NT2/D1 (cell line): ENCODE measurements at places on chromosomes 13 and 19.

DNA sequence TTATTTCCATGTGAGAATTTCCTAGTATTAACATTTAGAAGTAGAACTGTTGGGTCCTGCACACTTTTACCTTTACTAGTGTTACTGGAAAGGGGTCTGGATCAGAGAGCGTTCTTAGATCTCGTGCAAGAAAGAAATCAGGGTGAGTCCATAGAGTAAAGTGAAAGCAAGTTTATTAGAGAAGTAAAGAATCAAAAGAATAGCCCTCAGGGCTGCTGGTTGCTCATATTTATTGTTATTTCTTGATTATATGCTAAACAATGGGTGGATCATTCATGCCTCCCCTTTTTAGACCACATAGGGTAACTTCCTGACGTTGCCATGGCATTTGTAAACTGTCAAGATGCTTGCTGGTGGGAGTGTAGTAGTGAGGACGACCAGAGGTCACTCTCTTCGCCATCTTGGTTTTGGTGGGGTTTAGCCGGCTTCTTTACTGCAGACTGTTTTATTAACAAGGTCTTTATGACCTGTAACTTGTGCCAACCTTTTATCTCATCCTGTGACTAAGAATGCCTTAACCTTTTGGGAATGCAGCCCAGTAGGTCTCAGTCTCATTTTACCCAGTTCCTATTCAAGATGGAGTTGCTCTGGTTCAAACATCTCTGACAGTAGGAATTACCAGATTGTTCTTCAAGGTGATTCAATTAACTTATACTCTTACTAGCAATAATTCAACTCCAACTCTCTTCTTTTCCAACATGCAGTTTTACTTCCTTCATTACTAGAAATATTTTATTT, 27.4 kb downstream of the NDFIP2 start:
- DNase-seq: no peak

GRCh38 chr19:40598121-40598917, 2.9 kb upstream of the LTBP4 start:
- DNase-seq: no peak

GRCh38 chr19:10270180-10270615, 722 bp upstream of the ICAM1 start:
- DNase-seq: no peak

GRCh38 chr19:10422046-10422461, 1.7 kb downstream of the PDE4A start:
- no peak for DNase-seq

- no peak for DNase-seq
Measured at GRCh38 chr13:21218351-21219035, 42.0 kb downstream of the MRPL57 start.

DNA sequence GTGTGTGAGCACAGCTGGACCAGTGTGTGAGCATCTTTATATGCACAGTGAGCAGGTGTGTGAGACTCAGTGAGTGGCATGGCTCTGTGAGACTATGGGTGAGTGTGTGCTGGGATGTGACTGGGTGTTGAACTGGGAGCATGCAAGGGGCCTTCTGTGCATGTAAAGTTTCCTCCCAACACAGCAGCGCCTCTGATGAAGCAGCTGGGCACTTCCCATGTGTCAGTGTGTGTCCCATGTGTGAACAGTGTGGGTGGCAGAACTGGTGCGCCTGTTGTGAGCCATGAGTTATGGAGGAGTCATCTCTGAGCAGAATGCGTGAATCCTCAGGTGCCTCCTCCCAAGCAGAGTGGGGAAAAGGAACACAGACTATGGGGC, 24.1 kb downstream of the LGALS16 start:
- DNase-seq: no peak

- DNase-seq: no peak
Measured at GRCh38 chr19:29006057-29006735, 206.8 kb downstream of the UQCRFS1 start.

DNA sequence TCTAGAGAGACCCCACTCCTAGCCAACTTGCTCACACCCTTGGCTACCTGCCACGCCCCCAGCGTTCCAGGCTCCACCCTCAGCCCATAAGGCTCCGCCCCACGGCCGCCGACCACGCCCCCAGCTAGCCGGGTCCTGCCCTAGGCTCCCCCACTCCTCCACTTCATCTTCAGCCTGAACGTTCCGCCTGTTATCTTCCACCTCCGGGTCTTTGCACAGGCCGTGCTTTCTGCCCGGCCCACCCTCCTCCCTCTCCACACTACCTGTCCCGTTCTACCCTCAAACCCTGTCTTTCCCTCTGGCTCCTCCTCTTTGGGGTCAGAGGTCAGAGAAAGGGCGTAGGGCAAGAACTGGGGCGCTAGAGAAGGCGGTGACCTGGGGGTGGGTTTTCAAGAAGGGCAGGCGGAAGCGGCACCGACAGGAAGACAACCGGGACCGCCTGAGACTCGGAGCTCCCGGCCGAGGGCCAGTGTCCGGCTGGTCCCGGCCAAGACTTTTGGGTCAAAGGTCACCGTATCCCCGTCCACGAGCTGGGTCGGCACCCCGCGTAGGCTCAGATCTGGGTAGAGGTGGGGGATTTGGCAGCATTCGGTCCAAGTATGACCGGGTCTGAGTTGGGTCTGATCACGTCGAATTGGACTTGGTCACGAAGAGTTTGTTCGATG, 2.2 kb downstream of the PDE4C start:
- DNase-seq: peak; percentile 78

DNA sequence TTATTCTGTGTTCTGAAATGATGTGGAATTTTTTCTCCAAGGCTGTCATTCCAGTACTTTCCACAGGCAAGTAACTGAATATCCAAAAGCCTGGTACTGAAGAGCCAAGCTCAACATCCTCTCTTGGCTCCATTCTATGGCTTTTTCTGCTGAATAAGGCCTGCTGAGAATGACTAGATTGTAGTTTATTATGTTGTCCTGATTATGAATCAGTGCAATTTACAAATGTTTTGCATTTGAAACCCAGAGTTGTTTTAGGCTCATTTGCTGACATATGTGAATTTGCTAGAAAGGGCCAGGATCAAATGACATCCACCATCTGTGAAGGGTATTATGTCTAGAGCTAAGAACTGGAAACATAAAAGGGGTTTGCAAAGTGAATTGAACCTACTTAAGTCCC, 596.6 kb downstream of the KCTD12 start:
- DNase-seq: no peak

DNA sequence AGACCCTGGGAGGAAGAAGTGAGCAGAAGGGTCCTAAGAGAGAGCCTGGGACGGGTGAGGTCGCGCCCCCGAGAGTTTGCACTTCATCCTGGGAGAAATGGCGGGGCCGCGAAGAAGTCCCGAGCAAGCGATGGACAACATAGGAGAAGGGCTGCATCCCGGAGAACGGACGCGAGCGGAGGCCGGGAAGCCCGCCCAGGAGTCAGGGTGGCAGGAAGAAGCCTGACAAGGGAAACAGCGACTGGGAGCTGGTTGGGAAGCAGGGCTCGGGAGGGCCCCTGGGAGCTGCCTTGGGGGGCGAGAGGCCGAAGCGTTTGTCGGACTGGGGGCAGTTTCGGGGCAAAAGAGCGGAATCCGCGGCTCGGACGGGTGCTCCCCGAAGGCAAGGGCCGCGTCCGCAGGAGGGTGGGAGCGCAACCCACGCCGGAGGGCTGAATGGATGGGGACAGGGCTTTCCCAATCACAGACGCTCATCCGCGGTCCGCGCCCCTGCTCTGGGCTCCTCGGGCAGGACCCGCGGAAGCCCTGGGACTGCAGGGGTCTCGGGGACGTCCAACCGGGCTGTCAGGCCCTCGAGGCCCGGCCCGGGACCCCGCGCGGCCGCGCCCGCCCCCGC, 469 bp downstream of the ABHD17A start:
- DNase-seq: no peak

GRCh38 chr13:46137627-46138317, 32.9 kb upstream of the CPB2 start:
- DNase-seq: no peak

DNA sequence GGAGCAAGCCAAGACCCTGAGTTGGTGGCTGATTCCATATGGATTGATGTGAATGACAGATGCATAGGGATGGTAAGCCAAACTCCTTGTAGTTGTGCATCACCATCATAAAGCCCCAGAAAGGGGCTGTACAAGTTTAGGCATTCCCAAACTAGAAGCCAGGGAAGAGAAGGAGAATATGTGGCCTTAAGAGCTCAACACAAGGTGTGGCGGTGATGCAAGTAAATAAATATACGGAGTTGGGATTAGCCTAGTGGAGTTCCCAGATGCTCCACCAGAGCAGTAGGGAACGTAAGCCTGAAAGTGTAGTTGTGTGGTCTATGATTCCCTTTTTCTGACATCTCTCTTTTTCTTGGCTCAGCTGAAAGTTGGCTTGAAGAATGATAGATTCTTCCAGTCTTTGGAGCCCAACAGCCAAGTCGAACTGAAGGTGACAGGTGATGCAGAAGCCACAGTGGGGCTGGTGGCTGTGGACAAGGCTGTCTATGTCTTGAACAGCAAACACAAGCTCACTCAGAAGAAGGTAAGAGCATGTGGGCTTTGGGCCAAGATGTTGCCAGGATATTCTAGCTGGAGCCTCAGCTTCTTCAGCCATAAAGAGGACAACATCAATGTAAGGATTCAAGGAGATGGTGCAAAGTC, 30.1 kb downstream of the RDH8 start:
- DNase-seq: no peak

DNA sequence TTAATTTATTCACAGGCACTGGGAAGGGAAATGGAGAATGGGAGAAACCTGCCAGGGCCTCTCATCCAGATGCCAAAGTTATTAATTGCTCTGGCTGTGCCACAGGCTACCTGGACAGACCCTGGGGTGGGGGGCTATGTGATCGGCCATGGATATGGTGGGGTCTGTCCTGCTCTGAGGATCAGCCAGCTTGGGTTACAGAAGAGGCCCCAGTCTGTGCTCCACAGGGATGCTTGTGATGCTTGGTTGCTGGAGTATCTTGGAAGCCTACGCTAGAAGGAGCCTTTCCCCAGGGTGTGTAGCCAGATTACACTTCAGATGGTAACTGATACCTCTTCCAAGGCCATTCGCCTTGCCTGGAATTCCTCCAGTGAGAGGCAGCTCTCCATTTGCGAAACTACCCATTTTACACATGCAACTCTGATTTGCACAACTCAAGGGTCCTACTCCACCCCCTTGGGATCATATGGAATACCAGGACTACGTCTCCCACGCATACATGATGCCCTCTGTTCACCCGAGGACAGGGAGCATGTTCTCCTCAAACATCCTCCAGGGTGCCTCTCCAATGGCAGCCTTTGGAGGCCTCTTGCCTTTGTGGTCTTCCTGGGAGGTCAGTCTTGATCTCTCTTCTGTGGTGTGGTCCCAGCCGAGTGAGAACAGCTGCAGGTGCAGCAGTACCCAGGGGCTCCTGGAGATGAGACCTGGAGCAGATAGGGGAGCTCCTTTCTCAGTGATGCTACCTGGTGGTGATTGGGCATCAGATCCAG, 186.6 kb upstream of the TSHZ3 start:
- no peak for DNase-seq

DNA sequence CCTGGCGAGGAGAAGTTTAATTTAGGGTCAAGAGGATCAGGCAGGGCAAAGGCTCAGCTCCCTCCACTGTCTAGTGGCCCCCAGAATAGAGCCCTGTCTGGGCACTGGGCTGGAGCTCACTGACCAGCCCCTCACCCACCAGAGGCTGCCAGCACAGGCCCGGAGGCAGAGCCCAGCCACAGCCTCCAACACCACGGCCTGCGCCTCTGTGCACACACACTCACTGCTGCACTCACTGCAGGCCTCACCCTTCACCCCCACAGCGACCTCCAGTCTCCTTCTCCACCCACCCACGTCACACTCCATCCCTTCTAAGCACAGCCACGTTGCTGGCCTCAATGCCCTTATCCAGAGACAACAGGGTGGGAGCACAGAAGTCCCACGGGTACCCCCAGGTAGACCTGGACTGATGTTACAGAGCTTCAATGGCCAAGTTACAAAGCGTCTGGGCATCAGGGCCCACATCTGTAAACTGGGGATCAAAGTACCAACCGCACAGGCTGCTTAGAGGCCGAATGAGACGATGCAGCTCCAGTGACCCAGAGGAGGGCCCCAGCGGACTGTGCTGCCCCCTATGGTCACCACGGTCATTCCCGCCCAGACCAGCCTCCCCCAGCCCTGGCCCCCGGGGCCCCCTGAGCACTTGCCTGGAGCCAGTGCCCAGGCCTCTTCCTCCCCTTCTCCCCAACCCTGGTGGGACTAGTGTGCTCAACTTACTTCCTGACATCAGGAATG, 4.5 kb upstream of the PRKD2 start:
- DNase-seq: no peak

- DNase-seq: no peak
Measured at GRCh38 chr13:84590663-84591062, 708.4 kb upstream of the SLITRK1 start.

DNA sequence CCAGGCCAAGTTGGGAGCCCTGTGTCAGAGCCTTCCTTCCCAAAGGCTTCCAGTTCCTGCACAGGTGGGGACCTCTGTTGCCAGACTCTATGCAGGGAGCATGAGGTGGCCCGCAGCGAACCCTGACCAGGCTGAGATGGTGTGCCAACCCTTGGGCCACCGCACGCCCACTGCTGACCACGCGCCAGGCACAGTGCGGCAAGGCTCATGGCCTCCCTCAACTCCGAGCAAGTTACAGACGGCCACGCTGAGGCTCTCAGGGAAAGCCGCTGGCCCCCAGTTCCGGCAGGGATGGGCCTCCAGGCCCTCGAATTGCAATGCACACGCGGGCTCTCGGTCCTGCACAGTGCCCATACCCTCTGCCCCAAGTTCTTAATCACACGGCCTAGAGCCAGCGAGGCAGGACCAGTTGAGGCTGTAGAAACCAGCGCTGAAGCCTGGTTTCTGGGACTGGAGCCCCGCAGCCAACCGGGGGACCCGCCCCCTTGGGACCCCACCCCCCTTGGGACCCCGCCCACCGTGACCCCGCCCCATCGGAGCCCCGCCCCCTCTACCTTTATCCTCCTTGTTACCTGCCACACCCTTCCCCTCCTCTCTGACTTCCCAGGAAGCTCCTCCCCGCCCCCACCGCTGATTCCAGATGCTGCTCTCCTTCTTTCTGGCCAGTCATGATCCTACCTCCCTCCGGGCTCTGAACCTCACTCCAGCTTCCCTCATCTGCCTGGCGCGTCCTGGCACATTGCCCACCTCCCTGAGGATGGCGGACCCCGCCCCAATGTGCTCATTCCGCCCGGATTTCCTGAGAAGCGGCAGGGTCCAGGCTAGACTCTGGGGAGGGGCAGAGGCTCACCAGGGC, 6.0 kb downstream of the PEX11G start:
- no peak for DNase-seq

DNA sequence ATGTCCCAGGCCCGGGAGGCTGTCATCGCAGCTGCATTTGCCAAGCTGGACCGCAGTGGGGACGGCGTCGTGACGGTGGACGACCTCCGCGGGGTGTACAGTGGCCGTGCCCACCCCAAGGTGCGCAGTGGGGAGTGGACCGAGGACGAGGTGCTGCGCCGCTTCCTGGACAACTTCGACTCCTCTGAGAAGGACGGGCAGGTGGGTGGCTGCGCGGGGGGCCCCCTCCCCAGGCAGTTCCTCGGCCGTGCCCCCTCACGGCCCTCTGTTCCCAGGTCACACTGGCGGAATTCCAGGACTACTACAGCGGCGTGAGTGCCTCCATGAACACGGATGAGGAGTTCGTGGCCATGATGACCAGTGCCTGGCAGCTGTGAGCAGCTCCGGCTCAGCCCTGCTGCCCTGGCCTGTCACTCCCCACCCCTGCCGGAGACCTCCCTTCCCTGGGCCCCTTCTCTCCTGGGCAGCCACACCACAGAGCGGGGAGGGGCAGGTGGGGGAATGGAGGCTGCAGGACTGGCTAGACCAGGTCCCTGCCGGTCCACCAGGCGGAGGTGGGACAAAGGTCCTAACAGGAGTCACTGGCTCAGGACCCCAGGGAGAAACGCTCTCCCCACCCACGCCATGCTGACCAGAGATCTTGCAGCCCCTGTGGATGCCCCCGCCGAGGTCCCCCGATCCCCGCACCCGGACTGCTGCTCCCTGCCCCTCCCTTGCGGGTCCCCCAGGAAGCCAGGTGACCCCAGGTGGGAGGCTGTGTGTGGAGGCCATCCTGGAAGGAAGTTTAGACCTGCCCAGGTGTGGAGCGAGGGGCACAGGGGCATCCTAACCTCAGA, 1.1 kb downstream of the CAPS start:
- no peak for DNase-seq
